ENCODE measurements at places on chromosomes 1 and 21. TPM values are rescaled to one million over a fixed set of nuclear protein-coding genes. Genes with fewer than 3 reads are reported as not detected.

Gene ASAP3
- 6.4 TPM for total RNA-seq

Gene PADI4
- not detected for total RNA-seq

Gene CD48
- total RNA-seq, result not detected

Gene BARHL2
- total RNA-seq, result not detected

Gene FAM151A
- total RNA-seq, result not detected

Gene KRTAP19-3
- total RNA-seq, result not detected

Measured in endothelial cell of coronary artery (primary cell).